Activated CD4-positive, alpha-beta T cell treated with anti-CD3 and anti-CD28 coated beads for 1 hour (primary cell): ENCODE measurements at places on chromosomes 6 and 20.

GRCh38 chr20:23643659-23644058 is 5.9 kb upstream of the CST3 start:
- no peak for DNase-seq

GRCh38 chr20:34952671-34953070 is 2.9 kb downstream of the GSS start:
- no peak for DNase-seq

- no peak for DNase-seq
These were observed 159.3 kb downstream of the NFATC2 start for GRCh38 chr20:51382986-51383821.

DNA sequence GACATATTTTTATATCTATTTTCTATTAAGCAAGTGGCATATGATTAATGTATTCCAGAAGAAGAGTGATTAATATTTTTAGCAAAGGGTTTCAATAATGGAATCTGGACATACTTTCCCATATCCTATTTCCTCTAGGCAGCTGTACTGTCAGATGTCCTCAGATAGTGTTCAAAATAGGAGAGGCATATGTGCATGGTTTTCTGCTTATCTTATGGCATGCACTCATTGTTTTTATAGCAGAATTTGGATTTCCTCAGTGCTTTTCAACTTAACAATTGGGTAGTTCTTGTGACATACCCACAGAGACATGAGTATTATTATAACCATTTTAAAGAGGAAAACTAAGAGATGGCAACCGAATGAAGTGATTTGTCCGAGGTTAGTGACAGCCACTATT is 12.6 kb upstream of the SLC17A5 start:
- no peak for DNase-seq

DNA sequence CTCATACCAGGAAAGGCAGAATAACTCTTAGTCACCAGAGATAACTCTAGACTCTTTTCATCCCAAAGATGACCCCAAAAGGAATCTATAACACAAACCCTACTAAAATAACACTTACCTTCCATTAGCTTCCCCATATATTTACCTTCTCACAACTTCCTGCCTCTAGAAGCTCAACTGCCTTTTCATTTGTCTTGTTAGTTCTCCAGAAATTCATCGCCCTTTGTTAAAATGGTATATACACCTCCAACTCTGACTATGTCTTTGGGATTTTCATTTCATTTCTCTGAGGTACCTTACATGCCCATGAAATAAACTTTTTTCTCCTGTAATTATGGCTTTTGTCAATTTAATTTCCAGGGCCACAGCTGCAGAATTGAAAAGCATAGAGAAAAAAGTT is 33.5 kb downstream of the GCM1 start:
- no peak for DNase-seq

GRCh38 chr20:33653218-33653899 is 8.8 kb upstream of the C20orf144 start:
- DNase-seq, result no peak

DNA sequence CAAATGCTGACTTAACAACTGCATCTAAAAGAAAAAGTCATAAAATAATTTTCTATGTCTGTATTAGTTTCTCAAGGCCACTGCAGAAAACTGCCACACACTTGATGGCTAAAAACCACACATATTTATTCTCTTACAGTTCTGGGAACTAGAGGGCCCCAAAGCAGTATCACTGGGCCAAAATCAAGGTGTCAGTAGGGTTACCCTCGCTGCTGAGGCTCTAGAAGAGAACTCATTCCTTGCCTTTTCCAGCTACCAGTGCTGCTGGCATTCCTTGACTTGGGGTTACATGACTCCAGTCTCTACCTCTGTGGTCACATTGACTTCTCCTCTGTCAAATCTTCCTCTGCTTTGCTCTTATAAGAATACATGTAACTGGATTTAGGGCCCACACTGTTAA is 124.6 kb upstream of the THEMIS start:
- DNase-seq, result no peak

GRCh38 chr6:11552442-11552841 is 14.9 kb downstream of the TMEM170B start:
- no peak for DNase-seq

DNA sequence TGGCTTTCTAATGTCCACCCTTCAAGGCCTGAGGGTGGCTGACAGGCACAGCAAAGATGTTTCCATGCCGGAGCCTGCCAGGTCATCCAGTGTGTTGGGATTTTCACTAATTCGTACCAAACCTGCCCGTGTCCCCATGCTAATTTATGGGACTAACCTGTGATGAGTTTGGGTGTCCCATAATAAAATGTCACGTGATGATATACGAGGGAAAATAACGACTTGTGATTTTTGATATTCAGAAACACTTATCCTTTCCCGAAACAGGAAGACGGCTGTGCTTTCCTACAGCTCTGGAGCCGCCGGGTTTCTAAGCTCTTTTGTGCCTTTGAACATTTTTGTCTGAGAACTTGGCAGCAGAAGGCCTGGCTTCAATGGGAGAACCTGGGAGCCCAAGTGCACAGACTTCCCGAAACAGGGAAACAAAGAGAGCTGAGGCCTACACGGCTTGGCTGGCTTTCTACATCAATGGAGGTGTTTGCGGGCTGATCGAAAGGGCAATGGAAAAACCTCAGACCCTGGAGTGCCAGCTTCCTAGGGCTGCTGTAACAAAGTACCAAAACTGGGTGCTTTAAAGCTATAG is 171.9 kb upstream of the JARID2 start:
- DNase-seq, result no peak

GRCh38 chr6:31791324-31792089 is 4.0 kb downstream of the VARS1 start:
- DNase-seq, result no peak

- no peak for DNase-seq
These were observed 47.5 kb upstream of the RIN2 start for GRCh38 chr20:19710336-19711120.

GRCh38 chr6:166841216-166841615 is 115.1 kb downstream of the RNASET2 start:
- DNase-seq, result no peak

DNA sequence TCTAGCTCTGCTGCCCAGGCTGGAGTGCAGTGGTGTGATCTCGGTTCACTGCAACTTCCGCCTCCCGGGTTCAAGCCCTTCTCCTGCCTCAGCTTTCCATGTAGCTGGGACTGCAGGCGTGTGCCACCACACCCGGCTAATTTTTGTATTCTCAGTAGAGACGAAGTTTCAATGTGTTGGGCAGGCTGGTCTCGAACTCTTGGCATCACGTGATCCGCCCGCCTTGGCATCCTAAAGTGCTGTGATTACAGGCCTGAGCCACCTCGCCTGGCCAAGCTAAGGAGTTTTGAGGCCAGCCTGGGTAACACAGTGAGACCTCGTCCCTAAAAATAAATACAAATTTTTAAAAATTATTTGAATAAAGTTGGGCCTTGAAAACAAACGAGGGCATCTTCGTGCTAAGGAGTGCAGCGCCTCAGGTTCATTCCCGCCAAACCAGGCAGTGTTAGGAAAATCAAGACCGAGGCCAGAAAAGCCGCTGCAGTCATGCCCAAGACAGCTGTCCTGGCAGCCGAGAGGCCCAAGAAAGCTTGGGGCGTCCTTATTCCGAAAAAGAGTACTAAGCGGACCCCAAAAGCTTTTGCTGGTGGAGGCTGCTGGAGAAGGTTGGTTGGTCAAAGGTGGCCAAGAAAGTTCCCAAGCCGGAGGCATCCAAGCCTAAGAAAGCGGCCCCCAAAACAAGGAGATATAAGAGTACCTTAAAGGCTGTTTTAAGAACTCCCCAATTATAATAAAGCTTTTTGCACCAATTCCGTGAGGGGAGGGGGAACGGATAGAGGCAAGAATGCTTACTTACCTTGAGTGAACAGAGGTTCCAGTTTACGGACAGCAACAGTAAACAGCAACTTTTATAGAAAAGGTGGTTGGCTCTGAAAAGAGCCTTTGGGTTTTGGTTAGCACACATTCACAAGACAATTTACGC is 109.0 kb downstream of the HFE start:
- DNase-seq, result no peak

DNA sequence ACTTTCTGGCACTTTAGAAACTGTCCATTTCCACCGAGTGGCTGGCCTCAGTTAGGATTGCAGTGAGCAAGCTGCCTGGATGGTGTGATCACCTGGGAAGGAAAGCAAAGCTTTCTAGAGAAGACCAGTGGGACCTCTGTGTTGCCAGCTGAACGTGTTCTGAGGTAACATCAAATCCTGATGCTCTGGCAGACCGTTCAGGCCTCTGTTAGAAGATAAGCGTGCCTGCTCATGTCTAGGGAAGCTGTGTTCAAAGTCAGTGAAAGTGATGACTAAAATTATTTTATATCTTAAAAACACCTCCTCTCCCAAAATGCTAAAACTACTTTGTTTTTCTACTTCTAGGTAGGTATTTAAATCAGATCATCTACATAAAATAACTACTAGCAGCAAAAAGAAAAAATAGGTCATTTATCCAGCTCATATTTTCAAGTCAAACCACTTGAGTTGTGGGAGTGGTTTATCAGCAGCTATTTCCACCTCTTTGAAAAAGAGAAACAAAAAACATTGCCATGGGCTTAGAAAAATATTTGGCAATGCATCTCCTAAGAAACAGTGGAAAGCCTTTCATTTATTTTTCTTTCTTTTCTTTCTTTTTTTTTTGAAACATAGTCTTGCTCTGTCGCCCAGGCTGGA is 54.8 kb downstream of the CEP43 start:
- no peak for DNase-seq

DNA sequence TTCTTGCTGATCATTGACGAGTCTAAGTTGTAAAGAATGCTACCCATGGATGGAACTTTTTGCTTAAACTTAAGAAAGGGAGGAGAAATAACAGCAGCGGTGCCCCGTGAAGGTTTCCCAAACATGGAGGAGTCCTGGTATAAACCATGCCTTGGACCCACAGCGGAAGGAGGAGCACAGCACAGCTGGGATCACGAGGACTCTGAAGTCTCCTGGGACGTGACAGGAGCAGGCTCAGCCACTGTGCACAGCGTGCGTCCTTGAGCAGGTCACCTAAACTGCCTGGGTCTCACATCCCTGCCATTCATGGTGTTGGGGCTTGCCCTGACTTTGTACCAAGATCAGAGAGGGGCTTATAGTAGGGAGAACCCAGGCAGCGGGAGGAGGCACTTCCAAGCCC is 56.1 kb upstream of the UNC93A start:
- no peak for DNase-seq

DNA sequence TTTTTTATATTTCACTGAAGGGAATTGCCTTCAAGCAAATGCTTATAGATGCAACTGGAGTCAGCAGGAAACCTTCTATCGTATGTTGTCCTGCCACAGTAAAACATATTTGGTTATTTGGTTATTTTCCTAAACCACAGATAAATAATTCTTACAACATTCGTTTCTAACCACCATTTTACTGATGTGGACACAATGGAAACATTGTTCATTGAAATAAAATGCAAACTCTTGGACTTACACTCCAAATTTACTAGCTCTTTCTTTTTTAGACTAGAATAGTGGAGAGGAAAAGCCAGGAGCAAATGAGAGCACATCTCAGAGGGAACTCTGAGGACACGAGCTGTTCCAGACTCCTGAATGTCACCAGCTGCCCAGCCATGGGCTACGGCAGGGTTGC is 114.8 kb downstream of the RPS12 start:
- DNase-seq, result no peak

GRCh38 chr20:6502219-6502618 is 265.3 kb upstream of the BMP2 start:
- DNase-seq, result no peak

- no peak for DNase-seq
These were observed 87.4 kb upstream of the TMEM181 start for GRCh38 chr6:158472447-158472846.

- DNase-seq, result no peak
These were observed 265.5 kb upstream of the EXOC2 start for GRCh38 chr6:958488-958887.

GRCh38 chr20:48096957-48097890 is 311.9 kb upstream of the SULF2 start:
- DNase-seq, result no peak

DNA sequence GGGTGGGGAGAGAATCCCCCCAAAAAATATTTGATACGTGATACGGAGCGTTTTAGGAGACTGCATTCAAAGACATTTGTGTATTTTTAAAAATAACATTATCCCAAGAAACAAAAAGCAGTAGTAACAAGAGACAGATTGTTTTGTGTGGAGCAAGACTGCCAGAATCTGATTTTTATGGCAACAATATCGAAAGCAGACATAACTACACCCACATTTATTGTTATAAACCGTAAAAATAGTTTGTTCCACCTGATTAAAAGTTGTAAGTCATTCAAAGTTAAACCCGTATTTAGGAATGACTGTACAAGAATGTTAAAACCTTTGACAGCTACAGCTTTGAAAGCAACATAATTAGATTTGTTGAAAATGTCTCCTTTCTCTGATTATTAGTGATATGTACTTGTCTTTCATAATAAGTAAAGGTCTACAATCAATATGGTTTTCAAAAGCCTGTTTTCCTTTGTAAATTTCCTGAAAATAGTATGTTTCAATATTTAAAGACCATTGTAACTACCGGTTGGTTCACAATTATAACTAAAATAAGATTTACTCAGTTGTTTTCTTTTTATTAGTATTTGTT is 2.7 kb downstream of the EYA4 start:
- no peak for DNase-seq

GRCh38 chr6:36519352-36519751 is 27.9 kb downstream of the STK38 start:
- no peak for DNase-seq

- DNase-seq, result no peak
These were observed 98.7 kb upstream of the CHD6 start for GRCh38 chr20:41716911-41717310.

GRCh38 chr6:21134356-21134755 is 459.2 kb upstream of the SOX4 start:
- no peak for DNase-seq

DNA sequence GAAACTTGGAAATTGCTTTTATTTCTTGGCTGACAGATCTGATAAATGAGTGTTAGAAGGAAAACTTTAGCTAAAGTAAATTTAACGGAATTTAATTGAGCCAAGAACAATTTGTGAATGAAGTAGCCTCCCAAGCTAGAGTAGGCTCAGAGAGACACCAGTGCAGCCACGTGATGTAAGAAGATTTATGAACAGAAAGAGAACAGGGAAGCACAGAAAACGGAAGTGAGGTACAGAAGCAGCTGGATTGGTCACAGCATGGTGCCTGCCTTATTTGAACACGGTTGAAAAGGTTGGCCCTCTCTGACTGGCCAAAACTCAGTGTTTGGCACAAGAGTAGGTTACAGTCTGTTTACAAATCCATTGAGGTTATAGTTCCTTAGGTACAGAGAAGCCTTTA is 29.5 kb upstream of the IFNGR1 start:
- DNase-seq, result no peak

GRCh38 chr6:102417368-102417998 is 1024.0 kb downstream of the GRIK2 start:
- DNase-seq, result no peak

GRCh38 chr6:87902383-87902782 is 145.3 kb upstream of the SPACA1 start:
- DNase-seq, result no peak

- no peak for DNase-seq
These were observed 131.8 kb upstream of the MTHFD1L start for GRCh38 chr6:150733726-150734125.

GRCh38 chr6:107248147-107248546 is 132.8 kb upstream of the BEND3 start:
- no peak for DNase-seq

GRCh38 chr6:48471326-48471725 is 360.3 kb upstream of the PTCHD4 start:
- DNase-seq, result no peak
